ENCODE measurements at places on chromosomes 7 and 10.

- no peak for DNase-seq
Observed at GRCh38 chr7:86913709-86914108, 145.7 kb downstream of the ELAPOR2 start.

DNA sequence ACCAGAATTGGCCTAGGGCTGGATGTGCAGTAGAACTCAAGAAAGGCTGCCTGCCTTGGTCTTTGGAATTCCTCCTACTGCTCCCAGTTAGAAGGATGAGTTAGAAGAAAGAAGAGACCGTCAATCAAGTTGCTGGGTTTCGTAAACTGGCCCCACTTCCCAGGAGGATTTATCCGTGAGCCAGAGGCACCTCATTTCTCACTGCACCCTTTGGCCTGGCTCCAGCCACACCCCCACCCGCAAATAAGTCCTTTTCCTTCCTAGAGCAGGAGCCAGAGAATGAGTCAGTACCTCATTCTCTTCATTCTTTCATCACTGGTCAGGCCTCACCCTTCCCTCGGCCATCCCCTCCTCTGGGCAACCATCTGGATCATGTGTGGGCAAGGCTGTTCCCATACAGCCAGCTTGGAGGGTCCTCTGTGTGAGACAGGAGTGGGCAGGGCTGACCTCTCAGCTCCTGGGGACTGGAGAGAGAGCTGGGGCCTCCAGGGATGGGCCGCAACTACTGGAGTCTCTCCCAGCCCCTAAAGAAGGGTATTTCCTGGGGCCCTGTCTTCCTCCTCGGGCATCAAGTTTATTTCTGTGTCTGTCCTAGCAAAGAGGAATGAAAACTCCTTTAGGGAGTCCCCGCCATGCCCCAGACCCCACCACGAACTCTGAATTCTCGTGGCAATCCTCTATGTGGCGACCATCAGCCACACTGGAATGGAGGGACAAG is 87.2 kb upstream of the DUSP5 start:
- no peak for DNase-seq

DNA sequence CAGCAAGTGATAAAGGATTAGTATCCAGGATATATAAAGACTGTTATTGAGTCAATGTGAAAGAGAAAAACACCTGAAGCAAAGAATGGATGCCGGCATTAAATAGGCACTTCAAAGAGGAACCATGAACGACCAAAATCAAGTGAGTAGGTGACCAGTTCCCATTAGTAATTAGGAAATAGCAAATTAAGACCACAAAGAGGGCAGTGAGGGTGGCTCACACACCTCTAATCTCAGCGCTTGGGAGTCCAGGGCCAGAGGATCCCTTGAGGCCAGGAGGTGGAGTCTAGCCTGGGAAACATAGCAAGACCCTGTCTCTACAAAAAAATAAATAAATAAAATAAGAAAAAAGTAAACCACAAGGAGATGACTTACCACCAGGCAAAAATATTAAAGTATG is 1.5 kb upstream of the ANTXRL start:
- DNase-seq: no peak

DNA sequence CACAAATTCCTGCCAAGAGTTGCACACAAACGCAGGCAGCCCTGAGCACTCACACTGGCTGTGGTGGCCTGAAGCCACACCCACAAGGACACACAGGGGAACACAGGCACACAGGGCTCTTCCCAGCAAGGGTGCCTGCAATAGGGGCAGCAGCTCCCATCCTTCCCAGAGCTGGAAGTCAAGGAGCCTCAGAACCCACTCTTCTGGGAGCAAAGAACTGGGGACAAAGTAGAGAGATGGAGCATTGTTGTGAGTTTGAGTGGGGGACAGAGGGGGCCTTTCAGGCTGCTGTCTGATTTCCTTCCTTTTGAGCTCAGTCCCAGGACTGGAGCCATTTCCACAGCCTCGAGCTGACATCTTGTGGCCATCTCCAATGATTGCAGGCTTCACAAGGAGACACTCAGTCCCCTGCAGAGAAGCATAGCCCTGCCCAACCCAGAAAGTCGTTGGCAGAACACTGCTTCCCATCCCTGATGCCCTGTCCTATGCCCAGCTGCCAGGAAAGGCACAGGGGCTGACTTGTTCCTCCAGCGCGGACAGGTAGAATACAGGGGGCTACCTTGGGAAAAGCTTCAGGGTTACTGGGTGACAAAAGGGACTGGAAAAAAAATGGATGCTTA is 34.4 kb upstream of the SLF2 start:
- DNase-seq: peak; percentile 55

DNA sequence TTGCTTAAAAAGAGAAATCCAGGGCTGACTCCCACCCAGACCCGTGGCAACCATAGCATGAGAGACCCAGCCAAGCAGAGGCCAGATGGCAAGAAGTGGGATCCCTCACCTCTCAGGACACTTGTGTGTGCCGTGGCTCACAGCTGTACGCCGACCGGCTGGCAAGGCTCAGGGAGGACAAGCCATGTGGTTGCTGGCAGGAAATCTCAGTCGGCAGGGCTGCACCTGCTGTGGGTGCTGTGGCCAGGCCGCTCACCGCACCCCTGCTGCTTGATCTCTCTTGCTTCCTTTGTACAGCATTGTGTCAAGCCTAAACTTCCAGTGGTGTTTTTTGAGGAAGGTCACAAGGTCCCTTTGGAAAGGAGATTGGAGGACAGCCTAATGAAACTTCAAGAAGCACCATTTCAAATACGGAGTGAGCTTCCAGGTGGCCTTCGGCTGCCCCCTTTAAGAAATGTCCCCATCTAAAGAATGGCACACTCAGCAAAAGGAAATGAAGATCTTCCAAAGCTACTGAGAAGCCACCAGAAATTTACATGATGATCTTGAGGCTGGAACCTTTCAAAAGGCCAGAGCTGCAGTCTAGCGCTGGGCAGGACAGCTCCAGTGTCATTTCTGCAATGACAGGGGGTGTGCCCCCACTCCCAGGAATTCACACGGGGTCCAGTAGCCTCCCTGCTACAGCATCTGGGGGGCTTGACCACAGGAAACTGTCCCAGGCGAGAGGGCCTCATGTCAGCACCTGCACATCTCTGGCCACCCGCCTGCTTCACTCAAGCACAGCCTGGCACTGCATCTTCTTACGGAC is 409.0 kb upstream of the MGMT start:
- DNase-seq: peak; percentile 54

DNA sequence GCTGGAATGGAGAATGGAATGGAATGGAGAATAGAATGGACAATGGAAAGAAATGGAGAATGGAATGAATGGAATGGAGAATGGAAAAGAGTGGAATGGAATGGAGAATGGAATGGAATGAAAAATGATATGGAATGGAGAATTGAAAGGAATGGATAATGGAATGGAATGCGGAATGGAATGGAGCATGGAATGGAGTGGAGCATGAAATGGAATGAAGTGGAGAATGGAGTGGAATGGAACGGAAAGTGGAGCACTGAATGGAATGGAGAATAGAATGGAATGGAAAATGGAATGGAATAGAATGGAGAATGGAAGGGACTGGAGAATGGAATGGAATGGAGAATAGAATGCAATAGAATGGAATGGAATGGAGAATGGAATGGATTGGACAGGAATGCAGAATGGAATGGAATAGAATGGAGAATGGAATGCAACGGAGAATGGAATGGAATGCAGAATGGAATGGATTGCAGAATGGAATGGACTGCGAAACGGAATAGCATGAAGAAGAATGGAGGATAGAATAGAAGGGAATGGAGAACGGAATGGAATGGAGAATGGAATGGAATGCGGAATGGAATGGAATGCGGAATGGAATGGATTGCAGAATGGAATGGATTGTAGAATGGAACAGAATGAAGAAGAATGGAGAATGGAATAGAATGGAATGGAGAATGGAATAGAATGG is 89.4 kb downstream of the NSUN6 start:
- no peak for DNase-seq

GRCh38 chr7:5216931-5217330 is 26.9 kb downstream of the WIPI2 start:
- DNase-seq: no peak

DNA sequence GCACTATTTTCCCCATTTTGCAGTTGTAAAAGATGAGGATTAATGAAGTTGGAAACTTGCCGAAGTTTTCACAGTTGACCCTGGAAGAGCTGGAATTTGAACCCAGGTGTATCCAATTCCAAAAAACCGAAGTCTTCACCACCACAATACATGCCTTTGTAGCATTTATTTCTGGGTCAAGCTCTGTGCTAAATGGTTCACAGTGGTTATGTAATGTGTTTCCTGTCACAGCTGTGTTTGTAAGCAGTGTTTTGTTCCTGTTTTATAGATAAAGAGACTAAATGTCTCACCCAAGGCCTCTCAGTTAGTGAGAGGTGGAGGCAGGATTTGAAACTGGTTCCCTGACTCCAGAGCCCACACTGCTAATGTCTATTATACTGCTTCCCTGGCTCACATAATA is 17.6 kb downstream of the SFTPA2 start:
- no peak for DNase-seq

GRCh38 chr10:29835055-29835454 is 200.3 kb upstream of the SVIL start:
- no peak for DNase-seq

DNA sequence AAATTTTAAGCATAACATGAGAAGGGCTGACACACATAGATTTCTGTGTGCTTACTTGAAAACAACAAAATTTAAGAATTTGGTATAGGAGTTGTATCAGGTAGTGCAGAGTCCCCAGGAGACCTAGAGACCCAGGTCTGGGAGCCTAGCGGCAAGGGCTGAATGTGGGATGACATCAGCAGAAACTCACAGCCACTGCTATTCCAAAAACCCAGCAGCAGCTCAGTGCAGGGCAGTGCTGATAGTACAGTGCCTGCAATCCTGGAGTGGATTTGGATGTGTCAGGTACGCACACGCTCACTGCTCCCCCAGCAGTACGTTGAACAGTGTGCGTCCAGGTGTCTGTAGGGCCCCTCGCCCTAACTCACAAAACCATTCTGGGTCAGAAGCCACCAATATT is 87.1 kb downstream of the EGFR start:
- no peak for DNase-seq

- no peak for DNase-seq
Observed at GRCh38 chr7:37445064-37445723, 3.5 kb downstream of the ELMO1 start.

DNA sequence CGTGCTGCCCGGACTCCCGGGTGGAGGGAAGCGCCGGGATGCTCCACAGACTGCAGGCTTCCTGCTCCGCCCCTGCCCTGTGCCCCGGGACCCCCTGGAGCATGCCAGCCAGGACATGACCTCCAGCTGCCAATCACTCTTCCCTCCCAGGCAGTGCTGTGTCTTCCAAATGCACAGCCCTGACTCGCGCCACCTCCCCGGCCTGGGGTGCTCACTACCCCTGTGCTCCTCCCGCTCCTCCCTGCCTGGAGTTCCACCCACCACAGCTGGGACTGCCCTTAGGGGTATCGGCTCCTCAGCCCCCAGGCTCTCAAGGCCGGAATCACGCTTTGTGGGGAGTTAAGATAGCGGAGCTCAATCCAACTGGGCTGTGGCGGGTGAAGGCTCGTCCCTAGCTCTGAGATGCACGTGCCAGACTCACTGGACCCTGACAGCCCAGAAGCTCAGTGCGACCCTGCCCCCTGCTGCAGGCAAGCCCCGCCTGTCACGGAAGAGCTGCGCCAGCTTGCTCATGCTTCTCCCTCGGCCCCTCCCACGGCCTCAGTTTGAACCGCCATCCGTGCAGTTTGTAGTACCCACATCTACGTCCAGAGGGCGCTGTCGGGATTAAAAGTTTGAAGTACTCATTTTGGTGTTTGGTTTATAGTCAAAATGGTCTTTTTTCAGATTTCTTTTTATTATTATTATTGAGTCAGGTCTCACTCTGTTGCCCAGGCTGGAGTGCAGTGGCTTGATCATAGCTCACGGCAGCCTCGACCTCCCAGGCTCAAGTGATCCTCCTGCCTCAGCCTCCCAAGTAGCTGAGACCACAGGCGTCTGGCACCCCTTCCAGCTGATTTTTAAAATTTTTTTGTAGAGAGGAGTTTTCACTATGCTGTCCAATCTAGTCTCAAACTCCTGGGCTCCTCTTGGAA is 142.5 kb upstream of the TCERG1L start:
- peak; percentile 84 for DNase-seq

Data from stimulated activated CD4-positive, alpha-beta T cell treated with anti-CD3 and anti-CD28 coated beads, Interleukin-15, amount 100 ng/mL, for 24 hours (primary cell).